Stimulated activated CD8-positive, alpha-beta memory T cell treated with anti-CD3 and anti-CD28 coated beads, Interleukin-7, amount 100 ng/mL, for 48 hours (primary cell): ENCODE measurements at places on chromosomes 2 and 18.

- no peak for DNase-seq
Observed at GRCh38 chr2:240929364-240930095, 23.4 kb downstream of the CROCC2 start.

GRCh38 chr18:63195326-63196159 lies 124.0 kb downstream of the BCL2 start:
- DNase-seq = no peak

DNA sequence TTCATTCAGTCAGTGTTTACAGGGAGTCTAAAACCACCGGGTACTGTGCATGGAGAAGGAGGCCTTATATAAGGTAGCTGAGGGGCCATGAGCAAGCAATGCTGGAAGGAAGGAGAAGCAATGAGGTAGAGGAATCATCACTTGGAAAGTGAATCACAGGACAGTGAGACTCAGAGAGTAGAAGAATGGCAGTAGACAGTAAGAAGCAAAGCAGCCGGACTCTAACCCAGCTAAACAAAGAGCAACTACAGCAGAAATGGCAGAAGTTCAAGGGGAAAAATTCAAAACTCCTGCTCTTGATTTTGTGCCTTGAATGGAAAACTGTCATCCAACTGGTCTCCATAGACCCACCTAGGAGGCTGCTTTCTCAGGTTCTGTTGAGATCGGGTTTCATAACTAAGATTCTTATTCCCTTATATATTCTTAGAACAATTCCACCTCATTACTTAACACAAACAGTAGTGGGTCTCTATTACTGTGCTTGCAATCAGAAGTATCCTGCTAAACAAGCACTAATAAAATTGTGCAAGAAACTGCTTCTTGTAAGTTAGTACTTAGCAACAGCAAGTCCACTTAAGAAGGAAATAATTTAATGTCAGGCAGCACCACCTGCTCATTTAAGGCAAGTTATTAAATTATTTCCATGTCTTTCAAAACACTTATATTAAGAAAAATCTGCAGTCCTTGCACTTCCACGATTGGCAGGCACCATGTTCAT lies 68.0 kb downstream of the RBMS1 start:
- DNase-seq = no peak

DNA sequence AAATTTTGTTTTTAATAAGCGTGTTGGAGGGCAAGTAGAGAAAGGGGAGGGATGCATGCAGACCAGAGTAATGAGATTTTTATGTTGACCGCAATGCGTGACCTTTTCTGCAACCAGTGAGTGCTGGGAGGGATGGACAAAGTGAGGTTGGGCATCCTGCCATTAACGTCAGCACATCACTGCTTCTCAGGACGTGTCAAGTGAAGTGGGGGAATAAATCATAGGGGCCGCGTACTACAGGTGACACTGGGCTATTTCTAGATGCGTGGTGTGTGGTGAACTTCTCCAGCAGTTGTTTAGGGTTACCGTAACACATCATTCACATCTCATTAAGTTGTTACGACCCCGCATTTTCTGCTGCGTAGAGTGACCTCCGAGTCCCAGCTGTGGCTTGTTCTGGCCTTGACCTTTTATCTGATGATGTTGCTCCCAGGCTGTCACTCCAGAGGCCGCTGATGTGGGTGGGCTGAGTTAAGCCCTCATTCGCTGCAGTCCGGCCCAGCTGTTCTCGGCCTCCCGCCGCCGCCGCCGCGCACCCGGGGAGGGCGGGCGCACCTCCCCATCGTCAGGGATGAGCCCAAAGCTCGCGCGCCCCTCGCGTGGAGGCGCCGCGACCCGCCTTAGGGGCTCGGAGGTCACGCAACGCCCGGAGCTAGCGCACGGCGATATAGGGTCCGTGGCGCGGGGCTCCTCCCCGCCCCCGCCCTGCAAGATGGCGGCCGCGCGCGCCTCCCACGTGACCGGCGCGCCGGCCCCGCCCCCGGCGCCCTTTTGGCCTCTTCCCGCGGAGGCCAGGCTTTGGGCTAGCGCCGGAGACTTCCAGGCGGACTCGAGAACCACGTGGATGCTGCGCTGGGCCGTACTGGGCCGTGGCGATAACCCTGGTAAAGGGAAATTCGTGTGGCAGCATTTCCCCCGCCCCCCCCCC lies 3.5 kb downstream of the ZCCHC2 start:
- DNase-seq = peak; percentile 63

GRCh38 chr2:120320318-120320851 lies 25.6 kb upstream of the INHBB start:
- DNase-seq = no peak

- no peak for DNase-seq
Observed at GRCh38 chr2:47002480-47003381, 87.1 kb upstream of the MCFD2 start.

- DNase-seq = no peak
Observed at GRCh38 chr2:240202586-240202985, 62.1 kb upstream of the OTOS start.

DNA sequence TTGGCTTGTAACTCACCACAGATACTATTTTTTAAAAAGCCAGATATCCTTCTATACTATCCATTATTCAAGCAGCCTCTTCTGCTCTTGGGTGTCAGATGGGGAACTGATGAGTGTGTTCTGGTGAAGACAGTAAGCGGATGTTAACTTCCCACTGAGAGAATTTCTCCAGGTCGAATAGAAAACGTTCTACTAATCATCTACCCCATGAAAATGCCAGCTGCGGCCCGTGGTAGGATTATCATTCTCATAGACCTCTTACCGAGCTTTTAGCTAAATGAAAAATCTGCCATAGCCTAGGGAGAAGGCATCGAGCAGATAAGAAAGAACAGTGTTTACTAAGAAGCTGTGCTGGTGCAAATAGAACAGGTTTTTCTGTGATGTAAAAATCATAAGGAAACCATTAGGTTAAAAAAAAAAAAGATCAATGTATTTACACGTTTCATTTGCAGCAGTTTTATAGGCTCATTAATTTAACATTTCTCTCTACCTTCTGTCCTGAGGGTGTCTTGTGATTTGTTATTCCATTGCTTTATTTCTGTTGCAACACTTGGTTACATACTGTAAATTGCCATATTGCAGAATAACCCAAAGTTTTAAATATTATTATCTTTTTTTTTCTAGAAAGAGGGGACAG lies 1521.5 kb upstream of the ZEB2 start:
- no peak for DNase-seq

GRCh38 chr2:234950730-234951663 lies 820 bp upstream of the SH3BP4 start:
- no peak for DNase-seq

- DNase-seq = no peak
Observed at GRCh38 chr18:55515941-55516710, 71.9 kb downstream of the TCF4 start.

GRCh38 chr2:181407171-181407570 lies 50.0 kb upstream of the ITGA4 start:
- DNase-seq = no peak

DNA sequence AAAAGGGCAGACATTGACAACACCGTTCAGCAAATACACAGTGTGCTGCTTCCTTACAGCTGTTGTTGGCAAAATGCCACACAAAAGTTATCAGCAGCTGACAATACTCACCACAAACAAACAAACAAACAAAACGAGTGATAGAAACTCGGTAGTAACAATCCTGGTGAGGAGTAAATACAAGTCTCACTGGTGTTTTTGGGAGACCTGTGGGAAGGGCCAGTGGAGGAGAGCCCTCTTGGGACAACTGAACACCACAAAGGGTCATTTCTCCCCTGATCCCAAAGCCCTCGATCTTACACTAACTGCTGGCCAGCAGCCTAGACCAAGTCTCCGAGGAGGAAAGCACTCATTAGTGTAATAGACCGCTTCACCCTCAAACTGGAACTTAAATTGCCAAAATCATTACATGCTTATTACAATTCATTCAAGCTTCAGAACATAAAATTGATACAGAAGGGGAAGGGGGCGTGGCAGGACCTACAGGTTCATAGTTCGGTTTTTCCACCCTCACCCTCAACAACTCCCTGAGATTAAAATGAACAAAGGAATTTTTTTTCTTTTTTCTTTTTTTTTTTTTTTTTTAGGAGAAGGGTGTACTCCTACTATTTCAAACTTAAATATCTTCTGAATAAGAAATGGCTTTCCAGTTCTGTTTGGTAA lies 5.0 kb downstream of the AP1S3 start:
- DNase-seq = no peak

GRCh38 chr2:54402350-54402749 lies 53.8 kb upstream of the SPTBN1 start:
- DNase-seq = no peak

DNA sequence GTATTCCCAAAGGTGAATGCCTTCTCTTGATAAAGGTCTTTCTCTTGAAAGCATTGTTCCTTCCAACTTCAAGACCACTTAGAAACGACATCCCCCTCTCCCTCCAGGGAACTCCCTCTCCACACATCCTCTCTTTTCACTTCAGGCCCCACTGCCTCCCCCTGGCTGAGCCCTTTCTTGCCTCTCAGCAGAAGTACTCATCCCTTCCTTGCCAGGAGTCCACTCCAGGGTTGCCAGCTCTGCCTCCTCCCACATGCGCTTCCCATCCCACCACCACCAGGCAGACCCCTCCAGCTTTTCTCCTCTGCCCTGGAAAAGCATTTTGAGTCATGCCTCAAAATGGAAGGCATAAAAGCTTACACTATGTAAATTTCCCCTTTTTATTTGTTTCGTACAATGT lies 126.3 kb upstream of the SALL3 start:
- no peak for DNase-seq

- peak; percentile 62 for DNase-seq
Observed at GRCh38 chr2:43184339-43184895, 42.0 kb downstream of the ZFP36L2 start.

DNA sequence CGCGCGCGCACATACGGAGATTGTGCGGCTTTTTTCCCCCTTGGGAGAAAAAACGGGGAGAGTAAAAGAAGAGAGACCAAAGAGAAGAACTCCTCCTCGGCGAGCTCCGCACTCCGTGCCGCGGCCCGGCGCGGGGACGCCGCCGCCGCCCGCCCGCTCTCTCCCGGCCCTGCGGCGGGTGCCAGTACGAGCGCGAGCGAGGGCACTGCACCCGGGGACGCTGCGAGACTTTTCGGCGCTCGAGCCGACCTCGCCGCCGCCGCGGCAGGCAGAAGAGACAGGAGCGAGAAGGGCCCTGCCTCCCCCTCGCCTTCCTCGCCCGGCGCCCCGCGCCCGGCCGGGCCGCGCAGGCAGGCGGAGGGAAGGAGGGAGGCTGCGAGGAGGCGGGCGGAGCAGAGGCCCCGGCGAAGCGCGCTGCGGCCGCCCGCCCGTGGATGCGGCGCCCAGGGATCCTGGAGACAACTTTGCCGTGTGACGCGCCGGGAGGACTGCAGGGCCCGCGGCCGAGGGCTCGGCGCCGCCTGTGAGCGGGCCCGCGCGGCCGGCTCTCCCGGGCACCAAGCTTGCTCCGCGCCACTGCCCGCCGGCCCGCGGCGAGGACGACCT lies 857 bp upstream of the INHBB start:
- DNase-seq = no peak

GRCh38 chr2:20994130-20994529 lies 49.7 kb downstream of the APOB start:
- DNase-seq = no peak

- DNase-seq = no peak
Observed at GRCh38 chr2:9517118-9517782, 38.4 kb downstream of the ADAM17 start.

- no peak for DNase-seq
Observed at GRCh38 chr2:162184359-162184758, 32.3 kb upstream of the GCG start.

DNA sequence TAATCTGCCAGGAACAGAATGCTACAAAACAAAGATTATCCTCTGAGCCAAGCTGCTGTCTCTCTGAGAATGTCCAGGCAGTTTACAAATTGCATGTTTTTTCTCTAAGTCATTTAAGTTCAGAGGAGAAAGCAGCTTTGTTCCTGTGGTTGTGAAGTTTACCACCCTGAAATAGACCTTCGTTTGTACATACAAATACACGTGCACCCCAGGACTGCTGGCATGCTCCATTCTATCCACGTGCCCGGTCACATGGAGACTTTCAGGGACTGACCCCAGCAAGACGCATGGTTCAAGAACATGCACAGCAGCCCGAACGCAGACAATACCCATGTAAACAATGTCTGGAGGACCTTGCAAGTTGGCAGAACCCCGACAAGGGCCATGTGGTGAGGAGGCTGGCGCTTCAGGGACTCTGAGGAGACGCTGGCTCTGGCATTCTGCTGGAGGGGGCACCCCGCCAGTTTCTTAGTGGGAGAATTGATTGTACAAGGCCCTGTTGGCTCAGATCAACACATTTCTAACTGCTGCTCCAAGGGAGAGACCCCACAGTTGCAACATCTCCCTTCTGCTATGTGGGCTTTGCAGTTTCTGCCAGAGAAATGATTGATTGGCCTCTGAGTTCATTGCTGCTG lies 33.3 kb downstream of the FAM178B start:
- no peak for DNase-seq
